ENCODE measurements at places on chromosomes 11 and 22. TPM values are rescaled to one million over a fixed set of nuclear protein-coding genes. Genes with fewer than 3 reads are reported as not detected.
A peak's percentile ranks its signal among the peaks of the same experiment; 100 is the strongest.

GRCh38 chr11:64176751-64177150 lies 9.2 kb upstream of the STIP1 start:
- no peak overlapping the region for H3K27ac ChIP-seq
- no peak overlapping the region for H3K4me3 ChIP-seq
- peaks cover 2% of the 10 kb centered on the region for H3K4me1 ChIP-seq
- DNase-seq = no peak
- H3K27me3 ChIP-seq = no peaks in the 10 kb centered on the region

Gene RHOD
- 14.8 TPM for total RNA-seq

DNA sequence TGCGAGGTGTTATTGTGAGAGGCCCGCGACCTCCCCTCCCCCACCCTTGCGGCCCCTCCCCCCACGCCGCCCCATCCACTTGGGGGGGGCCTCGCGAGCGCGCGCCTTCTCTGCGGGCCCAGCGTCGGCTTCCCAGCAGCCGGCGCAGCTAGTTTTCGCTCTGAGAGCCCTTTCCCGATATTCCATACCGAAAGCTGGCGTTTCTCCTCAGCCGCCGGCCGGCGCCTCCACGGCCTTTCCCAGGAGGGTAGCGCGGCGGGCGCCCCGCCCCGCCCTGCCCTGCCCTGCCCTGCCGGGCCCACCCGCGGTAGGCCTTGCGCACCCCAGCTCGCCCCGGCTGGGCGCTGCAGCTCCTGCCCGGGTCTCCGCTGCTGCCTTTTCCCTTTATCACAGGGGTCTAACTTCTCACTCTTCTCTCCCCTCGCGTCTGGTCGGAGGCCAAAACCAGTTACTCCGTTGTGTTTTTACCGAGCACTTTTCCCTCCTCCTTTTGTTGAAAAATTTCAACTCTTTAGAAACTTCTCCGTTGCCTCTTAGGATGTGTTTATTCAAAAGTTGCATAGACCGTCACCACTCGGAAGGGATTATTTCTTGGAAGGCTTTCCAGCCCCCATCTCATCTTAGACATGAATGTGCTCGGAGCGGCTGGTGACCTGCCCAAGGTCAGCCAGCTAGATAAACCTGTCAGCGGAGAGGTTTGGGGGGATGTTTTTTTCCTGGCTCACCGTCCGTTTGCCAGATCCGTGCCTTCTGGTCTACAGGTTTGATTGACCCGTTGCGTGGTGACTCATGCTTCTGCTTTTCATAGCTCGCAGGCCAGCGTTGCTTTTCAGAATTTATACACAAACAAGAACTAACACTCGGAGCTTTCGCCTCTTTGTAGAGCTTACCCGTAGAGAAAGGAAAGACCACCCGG lies 648 bp downstream of the PAFAH1B2 start:
- peak overlapping the region; percentile 91 for H3K4me3 ChIP-seq
- peaks cover 28% of the 10 kb centered on the region for H3K36me3 ChIP-seq
- H3K27me3 ChIP-seq = no peaks in the 10 kb centered on the region
- peak overlapping the region; percentile 55 for H3K27ac ChIP-seq

Gene PATE2
- 0.44 TPM for total RNA-seq

GRCh38 chr22:20980938-20981722 lies 967 bp upstream of the LZTR1 start:
- H3K4me3 ChIP-seq = peak overlapping the region; percentile 98
- H3K4me1 ChIP-seq = 0 out of 2 replicates have a peak, but pooled peaks cover 2% of the 10 kb centered on the region
- H3K27me3 ChIP-seq = no peaks in the 10 kb centered on the region

Gene ADSL
- total RNA-seq = 175 TPM

GRCh38 chr11:43918662-43919061 lies 23.8 kb upstream of the C11orf96 start:
- no peak overlapping the region for H3K27ac ChIP-seq
- no peak overlapping the region for H3K4me3 ChIP-seq
- peaks cover 15% of the 10 kb centered on the region for H3K36me3 ChIP-seq

Gene PLXNB2
- total RNA-seq = 87.6 TPM

Gene FXYD6
- 16.3 TPM for total RNA-seq

DNA sequence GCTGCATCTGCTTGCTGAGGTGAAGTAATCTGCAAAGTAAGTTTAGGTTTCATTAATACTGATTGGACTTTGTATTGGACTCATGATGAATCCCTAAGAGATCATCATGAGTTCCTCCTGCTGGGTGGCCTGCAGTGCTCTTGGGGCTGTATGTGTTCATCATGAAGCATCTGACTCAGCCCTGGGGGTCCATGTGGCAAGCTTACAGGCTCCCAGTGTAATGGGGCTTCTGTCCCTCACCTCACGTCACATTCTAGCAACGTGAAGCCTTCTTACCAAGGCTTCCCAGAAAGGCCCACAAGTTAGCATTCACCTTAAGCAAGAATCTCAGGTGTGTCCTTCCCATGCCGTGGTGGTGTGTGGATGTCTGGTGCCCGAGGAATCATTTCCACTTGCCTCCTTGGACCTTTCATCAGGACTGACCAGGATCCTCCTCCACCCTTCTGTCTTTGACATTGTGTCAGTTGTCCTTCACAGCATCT lies 23.7 kb downstream of the CRKL start:
- no peak overlapping the region for H3K4me3 ChIP-seq
- no peaks in the 10 kb centered on the region for H3K4me1 ChIP-seq
- no peaks in the 10 kb centered on the region for H3K27me3 ChIP-seq
- DNase-seq = no peak

DNA sequence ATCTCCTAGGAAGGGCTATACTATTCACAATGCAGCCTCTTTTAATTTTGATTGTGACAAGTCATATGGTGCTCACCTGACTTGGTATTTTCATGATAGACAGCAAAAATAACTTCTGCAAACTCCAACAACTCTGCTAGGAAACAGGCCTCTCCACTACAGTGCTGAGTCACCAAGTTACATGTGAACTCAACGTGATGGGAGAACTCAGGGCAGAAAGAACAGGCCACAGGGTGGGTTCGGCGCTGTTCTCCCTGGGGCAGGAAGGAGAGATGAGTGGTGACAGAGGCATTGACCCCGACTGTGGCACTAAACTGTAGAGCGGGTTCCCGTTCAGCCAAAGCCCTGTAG lies 76.6 kb upstream of the UCP3 start:
- no peak overlapping the region for H3K27ac ChIP-seq
- no peak overlapping the region for H3K4me3 ChIP-seq
- H3K36me3 ChIP-seq = peaks cover 43% of the 10 kb centered on the region
- no peaks in the 10 kb centered on the region for H3K27me3 ChIP-seq
- DNase-seq = no peak

DNA sequence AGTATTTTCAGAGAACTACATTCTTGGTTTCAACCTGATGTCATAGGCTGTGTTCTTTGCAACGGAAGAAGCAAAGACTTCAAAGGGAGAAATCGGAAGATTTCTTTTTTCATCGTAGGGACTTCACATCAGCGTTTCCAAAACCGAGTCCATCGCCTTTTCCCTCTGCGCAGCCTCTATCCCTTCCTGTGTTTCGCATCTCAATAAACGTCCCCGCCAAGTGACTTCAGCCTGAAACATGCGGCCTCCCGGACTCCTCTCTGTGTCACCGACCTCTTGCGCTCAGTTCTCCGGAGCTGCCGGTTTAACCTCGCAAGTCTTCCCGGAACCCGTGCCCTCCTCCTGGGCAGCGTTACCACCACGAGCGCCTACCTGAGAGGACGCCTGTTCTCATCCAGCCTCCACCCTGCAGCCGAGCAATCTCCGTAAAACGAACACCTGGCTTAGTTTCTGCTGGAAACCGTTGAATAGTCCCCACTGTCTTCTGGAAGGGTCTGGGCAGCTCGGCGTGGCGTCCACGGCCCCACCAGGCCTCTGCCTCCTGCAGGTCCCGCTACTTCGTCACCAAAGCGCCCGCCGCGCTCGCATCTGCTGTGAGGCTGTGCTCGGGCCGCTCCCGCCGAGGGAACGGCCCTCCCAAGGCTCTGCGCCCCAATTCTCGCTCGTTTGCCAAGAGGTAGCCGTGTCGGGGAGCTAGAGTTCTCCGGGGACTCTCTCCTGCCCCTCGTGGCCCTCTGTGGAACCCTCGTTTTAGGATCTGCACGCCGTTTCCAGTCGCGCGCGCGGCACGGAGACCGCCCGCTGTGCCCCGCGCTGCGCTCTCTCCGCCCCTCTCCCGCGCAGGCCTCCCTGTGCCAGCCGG lies at the start of gene GLB1L3:
GLB1L3 (plus strand) TSS at position 846 of the 862 bp plus-strand sequence. CDS start 362 bp downstream, outside the sequence.
- no peak within 1 kb of the TSS for H3K27ac ChIP-seq
- H3K27me3 ChIP-seq = no peaks in the 10 kb centered on the region
- DNase-seq = peak; percentile 53
- peak within 1 kb of the TSS; percentile 99 for H3K4me3 ChIP-seq

GRCh38 chr22:45896153-45896951 lies 80.6 kb downstream of the WNT7B start:
- H3K27me3 ChIP-seq = no peaks in the 10 kb centered on the region
- H3K27ac ChIP-seq = no peak overlapping the region
- no peaks in the 10 kb centered on the region for H3K4me1 ChIP-seq
- H3K36me3 ChIP-seq = no peaks in the 10 kb centered on the region

GRCh38 chr11:70226967-70227366 lies 23.9 kb downstream of the FADD start:
- peak; percentile 69 for DNase-seq
- H3K36me3 ChIP-seq = no peaks in the 10 kb centered on the region
- no peak overlapping the region for H3K4me3 ChIP-seq
- no peaks in the 10 kb centered on the region for H3K27me3 ChIP-seq
- no peak overlapping the region for H3K27ac ChIP-seq
- no peaks in the 10 kb centered on the region for H3K4me1 ChIP-seq

All from H9 (cell line).